NCI-H748 treated with DMSO at 0.1 percent for 48 hours (cell line): ENCODE measurements at places on chromosomes 3 and 15.

- DNase-seq: no peak
Observed at GRCh38 chr3:15152184-15152583, 53.2 kb upstream of the RBSN start.

GRCh38 chr3:158519776-158520175 lies 51.2 kb upstream of the MLF1 start:
- no peak for DNase-seq

DNA sequence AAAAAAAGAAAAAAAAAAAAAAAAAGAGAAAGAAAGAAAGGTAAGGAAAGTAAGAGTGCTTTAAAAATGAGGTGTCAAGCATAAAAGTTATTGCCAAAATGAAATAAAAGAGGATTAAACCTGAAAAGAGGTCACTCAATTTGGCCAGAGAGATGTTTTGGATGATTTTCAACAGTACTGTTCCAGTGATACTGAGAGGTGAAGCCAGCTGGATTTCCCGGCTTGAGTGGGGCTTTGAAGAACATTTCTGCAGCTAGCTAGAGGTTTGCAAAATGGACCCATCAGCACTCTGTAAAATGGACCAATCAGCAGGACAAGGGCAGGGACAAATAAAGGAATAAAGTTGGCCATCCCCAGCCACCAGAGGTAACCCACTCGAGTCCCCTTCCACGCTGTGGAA lies 128.5 kb downstream of the LSAMP start:
- no peak for DNase-seq

- no peak for DNase-seq
Observed at GRCh38 chr3:25662736-25663320, 1.9 kb downstream of the TOP2B start.

- DNase-seq: no peak
Observed at GRCh38 chr15:58040150-58040549, 25.4 kb downstream of the ALDH1A2 start.

GRCh38 chr15:81060907-81061306 lies 60.2 kb downstream of the TLNRD1 start:
- DNase-seq: no peak

DNA sequence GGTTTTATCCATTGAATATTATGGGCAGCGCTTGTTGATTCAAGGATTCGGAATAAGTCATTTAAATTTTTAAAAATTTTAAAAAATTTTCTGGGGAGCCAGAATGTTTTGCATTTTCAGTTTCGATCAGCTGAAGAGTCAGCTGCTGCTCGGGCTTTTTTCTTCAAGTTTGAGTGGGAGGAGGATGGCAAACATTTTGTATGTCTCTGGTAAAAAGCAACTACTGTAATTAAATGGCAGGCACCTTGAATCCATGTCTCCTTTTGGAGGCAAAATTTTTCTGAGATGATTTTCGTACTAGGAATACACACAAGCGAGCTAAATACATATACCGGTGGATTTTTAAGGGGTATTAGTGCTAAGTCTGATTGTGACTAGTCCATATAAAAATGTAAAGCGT lies 612 bp downstream of the C3orf38 start:
- no peak for DNase-seq

DNA sequence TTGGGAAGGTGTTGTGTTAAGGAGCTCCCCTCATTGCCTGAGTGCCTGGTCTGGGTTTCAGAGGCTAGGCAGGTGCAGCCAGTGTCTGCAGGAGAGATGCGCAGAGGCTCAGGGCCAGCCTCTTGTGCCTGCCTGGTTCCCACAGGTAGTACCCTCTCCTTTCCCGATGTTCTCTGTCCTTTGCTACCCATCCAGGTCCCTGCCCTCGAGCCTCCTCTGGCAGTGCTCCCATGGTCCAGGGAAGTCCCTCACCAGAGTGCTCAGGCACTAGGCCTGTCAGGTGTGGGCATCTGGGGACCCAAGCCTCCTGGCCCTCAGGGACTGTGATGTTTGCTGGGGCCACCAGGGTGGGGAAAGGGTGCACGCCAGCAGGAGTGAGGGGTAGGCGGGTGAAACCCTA lies 5.0 kb downstream of the TRPM1 start:
- no peak for DNase-seq

- no peak for DNase-seq
Observed at GRCh38 chr3:151383111-151383510, 1.4 kb downstream of the P2RY12 start.

DNA sequence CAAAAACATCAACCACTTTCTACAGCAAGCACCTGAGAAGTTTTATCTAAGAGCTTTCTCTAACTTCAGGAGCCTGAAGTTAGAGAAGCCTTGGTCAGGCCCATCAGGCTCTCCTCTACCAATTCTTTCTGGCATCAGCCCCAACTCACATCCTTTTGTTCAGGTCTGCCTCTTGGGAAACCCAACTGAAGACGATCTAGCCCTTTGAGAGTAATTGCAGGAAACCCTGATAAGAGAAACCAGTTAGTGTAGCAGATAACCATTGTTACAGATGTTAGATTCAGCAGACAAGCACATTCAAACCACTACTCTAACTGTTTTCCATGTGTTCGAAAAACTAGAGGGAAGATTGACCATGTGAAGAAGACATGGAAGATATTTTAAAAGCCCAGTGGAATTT lies 27.0 kb upstream of the DYNC1LI1 start:
- DNase-seq: no peak

DNA sequence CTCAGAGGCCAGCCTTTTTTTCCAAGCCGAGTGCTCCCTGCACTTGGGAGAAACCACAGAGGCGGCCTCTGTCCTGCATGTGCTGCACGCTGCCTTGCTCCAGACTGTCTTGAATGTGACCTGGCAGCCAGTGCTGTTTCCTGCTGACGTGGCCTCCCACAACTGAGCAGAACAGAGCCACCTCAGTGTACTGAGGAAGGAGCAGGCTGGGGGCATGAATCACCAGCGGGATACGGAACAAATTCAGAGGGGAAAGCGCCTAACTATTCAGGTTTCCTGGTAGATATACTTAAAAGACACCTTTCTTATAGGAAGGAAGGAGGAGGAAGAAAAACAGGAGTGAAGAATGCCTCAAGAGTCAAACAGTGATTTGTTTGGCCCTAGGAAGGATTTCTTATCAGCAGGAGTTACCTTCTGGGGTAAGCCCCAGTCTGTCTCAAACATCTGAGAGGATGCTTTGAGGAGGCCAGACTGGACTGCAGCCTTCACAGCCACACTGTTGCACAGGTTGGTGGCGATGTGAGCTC lies 114.0 kb downstream of the FNDC3B start:
- no peak for DNase-seq

- DNase-seq: no peak
Observed at GRCh38 chr15:87538327-87538834, 718.2 kb downstream of the NTRK3 start.

DNA sequence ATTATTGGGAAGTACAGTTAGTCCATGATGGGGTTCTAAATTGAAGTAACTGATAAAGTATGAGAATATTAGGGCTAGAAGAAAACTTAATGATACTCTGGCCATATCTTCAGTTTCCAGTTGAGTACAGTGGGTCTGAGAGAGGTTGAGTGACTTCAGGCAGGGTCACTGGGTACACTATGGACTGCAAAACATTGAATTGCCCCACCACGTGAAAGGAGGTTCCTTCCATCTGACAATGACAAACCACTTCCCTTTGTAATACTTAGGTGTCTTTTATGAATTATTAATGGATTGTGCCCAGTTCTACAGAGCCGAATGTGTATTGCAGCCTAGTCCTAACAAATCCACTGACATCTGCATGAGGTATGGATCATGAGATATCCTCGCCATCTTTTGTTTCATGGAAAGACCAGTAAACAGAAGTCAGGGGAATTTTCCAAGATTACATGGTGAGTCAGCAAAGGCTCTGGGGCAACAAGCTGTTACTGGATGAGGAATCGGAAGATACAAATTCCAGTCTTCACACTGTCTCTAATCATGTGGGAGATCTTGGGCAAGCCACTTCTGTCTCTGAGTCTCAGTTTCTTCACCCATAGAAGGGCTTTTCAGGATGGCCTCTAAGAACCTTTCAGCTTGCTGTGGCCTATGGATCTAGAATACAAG lies 66.5 kb upstream of the BCL6 start:
- DNase-seq: no peak

DNA sequence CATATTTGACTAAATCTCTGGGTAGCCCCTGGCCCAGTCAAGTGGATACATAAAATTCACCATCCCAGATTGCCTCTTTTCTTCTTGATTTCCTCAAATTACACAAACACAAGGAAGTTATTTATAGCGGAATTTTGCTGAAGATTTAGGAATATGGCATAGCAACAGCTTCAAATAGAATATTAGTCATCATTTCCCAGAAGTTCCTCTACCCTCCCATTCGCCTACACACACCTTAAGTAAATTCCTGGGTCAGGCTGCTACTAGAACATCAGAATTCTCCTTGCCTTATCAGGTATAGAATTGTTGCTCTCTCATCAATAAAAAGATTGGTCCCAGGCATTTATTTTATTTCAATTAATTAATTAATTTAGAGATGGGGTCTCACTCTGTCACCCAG lies 31.6 kb downstream of the MESD start:
- DNase-seq: no peak

DNA sequence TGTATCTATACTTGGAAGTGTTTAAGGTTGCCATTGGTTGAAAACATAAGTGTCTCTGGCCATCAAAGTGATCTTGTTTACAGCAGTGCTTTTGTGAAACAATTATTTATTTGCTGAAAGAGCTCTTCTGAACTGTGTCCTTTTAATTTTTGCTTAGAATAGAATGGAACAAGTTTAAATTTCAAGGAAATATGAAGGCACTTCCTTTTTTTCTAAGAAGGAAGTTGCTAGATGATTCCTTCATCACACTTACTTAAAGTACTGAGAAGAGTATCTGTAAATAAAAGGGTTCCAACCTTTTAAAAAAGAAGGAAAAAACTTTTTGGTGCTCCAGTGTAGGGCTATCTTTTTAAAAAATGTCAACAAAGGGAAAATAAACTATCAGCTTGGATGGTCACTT lies 19.7 kb downstream of the B3GNT5 start:
- no peak for DNase-seq

DNA sequence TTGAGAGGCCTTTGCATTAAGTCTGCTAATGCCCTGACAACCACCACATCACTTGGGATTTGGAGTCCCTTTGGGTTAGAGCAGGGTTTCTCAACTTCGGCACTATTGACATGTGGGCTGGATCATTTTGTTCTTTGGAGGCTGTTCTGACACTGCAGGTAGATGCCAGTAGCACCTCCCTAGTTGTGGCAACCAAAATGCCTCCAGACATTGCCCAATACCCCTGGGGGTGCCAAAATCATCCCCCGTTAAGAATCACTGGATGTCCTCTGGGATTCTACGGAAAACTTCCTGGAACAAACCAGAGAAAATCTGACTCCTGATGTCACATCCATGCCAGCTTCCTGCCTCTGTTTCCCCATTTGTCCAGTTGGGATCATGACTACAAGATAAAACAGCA lies 37.2 kb upstream of the BLM start:
- no peak for DNase-seq

- DNase-seq: no peak
Observed at GRCh38 chr3:182983876-182984275, 3.5 kb upstream of the DCUN1D1 start.

GRCh38 chr3:44877333-44877732 lies 2.9 kb downstream of the TGM4 start:
- DNase-seq: no peak

DNA sequence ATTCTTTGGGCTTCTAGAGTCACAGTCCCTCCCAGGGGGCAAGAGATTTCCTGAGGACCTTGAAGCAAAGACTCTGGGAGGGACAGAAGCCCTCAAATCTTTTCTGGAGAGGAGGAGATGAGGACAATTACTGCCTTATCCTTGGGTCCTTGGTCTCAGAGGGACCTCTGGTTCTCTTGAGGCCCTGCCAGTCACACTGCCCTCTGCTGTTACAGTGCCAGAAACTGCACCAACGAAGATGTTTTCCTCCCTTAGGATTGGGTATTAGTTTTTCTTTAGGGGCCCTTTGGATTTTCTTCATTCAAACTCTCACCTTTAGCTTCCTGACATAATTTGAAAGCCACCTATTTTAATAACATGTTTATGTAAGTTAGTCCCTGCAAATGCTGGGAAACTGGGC lies 58.2 kb upstream of the SCN5A start:
- no peak for DNase-seq

DNA sequence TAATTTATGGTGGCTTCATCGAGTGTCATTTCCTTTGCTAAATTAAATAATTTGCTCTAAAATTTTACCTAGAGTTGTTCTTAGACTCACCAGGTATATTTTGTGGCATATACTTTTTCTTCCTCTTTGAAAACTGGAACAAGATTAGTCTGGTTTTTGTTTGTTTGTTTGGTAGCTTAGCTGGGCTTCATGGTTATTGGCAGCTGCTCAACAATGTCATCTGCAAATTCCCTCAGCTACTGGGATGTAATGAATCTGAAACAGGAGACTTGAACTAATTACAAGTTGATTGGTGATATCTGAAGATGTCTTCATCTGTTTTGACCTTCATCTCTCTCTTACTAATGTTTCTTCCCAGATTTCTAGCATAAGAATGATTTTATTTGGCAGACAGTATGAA lies 270.5 kb upstream of the P2RY1 start:
- DNase-seq: no peak

DNA sequence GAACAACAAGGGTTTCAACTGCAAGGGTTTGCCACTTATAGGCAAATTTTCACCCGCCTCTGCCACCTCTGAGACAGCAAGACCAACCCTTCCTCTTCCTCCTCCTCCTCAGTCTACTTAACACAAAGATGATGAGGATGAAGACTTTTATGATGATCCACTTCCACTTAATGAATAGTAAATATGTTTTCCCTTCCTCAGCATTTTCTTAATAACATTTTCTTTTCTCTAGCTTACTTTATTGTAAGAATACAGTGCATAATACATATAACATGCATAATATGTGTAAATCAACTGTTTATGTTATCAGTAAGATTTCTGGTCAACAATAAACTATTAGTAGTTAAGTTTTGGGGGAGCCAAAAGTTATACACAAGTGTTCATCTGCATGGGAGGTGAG lies 77.4 kb downstream of the KLF15 start:
- DNase-seq: no peak
